ENCODE measurements at places on chromosomes 7 and 10.

GRCh38 chr10:75910032-75910431, 478.6 kb downstream of the LRMDA start:
- no peak for DNase-seq

DNA sequence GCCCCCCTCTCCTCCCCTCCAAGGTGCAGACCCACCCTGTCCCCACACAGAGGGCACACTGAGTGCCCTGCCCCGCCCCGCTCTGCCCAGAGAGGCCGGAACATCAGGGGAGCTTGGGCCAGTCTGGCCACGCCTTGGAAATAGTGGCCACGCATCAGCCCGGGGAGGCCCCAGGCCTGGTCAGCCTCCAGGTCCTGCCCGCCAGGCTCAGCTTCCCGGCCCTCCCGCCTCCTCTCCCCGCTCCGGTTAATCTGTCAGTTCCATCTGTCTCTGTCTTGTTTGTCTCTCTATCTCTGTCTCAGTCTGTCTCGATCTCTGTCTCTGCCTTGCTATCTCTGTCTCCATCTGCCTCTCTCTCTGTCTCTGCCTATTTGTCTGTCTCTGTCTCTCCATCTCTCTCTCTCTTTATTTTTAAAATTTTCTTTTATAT, 28.9 kb upstream of the TNRC18 start:
- no peak for DNase-seq

DNA sequence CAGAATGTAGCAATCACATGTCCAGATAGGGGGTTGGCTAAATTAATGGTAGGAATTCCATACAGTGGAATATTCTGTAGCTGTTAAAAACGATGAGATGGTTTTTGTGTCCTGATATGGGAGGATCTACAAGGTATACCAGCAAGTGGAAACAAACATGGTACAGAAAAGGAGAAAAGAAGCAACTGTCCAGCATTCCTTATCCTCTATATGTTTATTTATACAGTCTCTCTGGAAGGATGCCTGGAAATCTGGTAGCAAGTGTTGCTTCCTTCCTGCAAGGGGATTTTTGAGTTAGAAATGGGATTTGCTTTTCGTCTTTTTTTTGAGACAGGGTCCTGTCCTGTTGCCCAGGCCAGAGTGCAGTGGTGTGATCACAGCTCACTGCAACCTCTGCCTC, 19.3 kb downstream of the IL15RA start:
- DNase-seq: no peak

GRCh38 chr10:60937784-60938654, 6.0 kb downstream of the RHOBTB1 start:
- no peak for DNase-seq

DNA sequence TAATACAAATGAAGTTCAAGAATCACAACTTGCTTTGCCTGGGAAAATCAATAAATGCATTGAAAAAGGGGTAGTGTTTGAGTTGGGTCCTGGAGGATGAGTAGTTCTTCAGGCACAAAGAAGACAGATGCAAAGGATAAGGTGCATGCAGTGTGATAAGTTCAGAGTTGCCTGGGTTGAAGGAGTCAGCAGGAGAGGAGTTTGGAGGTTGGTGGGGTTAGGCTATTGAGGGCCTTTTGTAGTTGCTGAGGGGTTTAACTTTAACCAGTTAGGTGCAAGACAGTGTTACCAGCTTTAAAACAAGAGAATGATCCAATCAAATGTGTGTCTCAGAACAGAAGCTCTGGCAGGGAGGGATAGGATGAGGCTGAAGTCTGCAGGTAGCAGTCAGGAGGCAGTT, 44.3 kb upstream of the GLCCI1 start:
- no peak for DNase-seq

DNA sequence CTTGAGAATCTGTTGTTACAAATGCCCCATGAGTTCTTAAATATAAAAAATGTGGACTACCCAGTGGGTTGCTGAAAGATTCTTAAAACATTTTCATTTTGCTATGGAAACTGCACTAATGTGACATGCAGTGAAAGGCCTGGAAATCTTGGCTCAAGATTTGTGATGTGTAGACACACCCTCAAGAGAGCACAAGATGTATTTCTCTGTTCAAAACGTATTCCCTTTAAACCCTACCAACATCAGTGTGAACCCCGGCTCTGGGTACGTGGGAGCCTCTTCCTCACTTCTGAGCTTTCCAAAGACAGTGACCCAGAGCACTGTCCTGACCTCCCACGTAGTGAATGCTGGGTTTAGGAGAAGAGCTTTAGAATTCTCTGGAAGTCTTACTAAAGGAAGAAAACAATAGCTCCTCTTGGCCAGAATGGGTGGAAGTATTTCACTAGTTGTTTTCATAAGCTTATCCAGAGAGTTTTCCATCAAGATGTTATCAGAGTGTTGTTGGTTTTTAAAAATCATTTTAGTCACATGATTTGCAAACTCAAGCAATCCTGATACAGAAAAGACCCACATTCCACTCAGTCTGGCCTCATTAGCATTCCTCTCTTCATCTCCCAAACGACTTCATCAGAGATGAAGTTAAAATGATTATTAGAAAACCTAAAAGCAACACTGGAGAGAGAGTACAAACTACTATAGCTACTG, 81.5 kb upstream of the AFAP1L2 start:
- no peak for DNase-seq

- DNase-seq: no peak
Observed at GRCh38 chr7:44541028-44541869, at the start of gene NPC1L1. TSS of gene NPC1L1 (minus strand) at chr7:44541330. CDS start at chr7:44541259, 71 bp downstream.

DNA sequence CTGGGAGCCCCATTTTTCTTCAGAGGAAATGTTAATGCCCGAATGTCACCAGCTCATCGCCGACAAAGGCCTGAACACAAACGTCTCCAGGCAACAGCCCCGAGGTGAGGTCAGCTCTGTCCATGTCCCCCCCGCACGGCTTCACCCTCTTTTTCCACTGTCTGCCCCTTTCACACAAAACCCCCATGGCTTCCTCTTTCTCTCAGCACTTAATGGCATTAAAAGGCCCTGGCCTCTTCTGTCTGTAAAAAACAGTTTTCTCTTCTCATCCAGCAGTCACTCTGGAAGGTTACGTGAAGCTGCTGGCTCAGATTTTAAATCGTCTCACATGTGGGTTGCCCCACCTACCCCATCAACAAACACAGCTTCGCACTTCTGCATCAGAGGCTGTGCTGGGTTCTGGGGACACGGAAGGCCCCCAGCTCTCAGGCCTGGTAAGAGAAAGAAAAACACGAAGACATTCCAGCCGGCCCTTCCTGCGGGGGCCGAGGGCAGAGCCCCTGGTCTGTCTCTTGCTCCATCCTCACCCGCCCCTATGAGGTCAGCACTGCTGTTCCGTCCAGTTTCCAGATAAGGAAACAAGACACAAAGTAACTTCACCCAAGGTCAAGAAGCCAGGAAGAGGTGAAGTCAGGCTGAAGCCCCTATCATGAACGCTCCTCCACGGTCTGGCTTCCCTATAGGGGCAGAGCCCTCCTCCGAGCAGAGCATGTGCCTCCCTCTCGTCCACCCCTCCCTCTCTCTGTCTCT, 91.1 kb upstream of the PDGFA start:
- DNase-seq: no peak

DNA sequence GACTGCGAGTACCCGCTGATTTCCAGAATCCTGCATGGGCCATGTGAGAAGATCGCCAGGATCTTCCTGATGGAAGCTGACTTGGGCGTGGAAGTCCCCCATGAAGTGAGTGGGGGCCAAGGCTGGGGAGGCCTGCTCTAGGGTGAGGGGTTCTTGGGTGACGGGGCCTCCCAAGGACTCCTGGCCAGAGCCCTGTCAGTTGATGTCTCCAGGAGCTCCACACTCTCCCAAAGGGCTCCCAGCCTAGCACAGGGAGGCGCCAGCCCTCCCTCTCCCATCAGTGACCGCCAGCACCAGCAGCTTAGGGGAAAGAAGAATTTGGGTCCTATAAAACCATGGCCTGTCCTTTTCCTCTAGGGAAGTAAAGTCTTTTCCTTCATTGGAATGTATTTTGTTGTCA, 9.8 kb upstream of the ZNF22 start:
- no peak for DNase-seq

Data from T-helper 1 cell (primary cell).